GM13977 (cell line): ENCODE measurements at places on chromosomes 6 and 20.

DNA sequence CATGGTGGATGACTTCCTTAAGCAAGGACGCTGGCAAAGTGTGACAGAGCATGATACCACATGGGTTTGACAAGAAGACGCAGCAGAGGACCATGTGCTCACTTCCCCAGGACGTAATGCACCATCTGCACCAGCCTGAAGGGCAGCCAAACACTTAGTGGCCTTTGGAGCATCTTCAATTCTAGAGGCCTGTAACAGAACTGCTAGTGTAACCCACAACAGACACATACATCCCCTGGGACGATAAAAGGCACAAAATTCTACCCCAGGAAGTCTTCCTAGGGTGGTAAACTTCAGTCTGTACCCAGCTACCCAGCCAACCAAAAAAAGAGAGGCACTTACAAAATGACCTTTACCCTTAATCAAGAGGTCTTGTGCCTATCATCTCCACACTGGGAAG, 9.2 kb upstream of the CPNE1 start:
- DNase-seq: no peak

- no peak for DNase-seq
Measured at GRCh38 chr6:100468016-100468622, 3.4 kb upstream of the SIM1 start.

- DNase-seq: no peak
Measured at GRCh38 chr20:15895126-15895525, 678.1 kb downstream of the KIF16B start.

DNA sequence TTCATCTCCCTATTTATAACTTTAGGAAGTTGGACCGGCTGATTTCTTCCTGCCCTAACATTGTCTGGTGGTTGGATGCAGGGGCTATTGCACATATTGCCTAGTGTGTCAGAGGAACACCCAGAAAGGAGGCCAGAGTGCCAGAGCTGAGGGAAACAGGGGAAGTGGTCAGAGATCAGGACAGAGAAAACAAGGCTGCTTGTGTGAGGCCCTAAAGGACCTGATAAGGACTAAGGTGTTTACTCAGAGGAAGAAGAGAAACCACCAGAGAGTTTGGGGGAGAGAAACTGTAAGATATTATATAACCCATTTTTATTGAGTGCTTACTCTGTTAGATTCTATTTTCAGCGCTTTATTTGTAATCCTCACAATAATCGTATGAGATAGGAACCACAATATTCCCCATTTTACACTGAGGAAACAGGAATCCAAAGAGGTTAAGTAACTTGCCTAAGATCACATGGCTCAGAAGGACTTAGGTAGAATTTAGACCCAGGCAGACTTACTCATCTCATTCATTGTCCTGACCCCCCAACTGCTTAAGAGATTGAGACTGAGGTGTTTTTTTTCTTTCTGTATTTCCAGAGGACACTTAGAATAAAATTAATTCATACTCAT, 54.0 kb upstream of the REV3L start:
- peak; percentile 23 for DNase-seq

DNA sequence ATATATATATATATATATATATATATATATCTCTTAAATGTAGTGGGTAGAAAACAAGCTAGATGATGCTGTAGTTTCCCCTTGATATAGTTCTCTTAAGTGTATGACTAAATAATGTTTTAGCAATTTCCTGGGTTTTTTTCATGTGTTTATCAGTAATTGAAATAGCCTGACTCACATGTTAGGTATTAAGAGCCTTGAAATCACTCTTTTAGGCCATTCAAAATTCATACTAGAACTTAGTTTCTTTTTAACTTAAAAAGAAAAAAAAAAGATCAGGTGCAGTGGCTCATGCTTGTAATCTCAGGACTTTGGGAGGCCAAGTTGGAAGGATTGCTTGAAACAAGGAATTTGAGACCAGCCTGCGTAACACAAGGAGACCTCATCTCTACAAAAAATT, 44.1 kb downstream of the NKX2-4 start:
- DNase-seq: no peak

- no peak for DNase-seq
Measured at GRCh38 chr6:163753430-163753829, 338.9 kb downstream of the QKI start.

GRCh38 chr6:160277546-160277945, 18.9 kb upstream of the SLC22A2 start:
- DNase-seq: no peak

- DNase-seq: peak; percentile 38
Measured at GRCh38 chr6:53309059-53309900, 39.5 kb downstream of the ELOVL5 start.

- DNase-seq: no peak
Measured at GRCh38 chr20:38023181-38024001, 9.9 kb downstream of the TTI1 start.

GRCh38 chr6:7848229-7848628, 62.4 kb downstream of the TXNDC5 start:
- DNase-seq: no peak

DNA sequence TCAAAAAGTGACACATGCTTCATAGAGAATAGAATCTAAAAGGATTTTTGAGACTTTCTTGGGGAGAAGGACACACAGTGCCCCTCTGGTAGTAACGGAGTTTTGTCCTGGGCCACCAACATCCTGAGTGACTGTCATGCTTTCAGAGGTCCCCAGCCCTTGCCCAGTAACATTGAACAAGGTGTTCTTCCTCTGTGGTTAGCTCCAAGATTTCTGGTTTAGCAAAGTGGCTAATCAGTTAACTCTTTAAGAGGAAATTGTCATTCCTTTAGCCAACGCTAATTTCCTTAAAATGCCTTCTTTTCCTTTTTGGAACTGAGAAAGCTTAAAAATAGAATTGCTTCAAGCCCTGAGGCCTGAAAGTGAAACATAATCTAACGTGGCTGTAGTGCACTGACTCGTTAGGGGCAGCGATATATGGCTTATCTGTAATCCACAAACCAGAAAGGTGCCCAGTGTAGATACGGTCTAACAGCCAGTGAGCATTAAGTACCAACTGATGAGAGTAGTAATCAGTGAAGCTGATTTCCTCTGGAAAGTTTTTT, 7.8 kb downstream of the E2F3 start:
- peak; percentile 45 for DNase-seq

GRCh38 chr6:31007694-31008093, 2.6 kb upstream of the MUC22 start:
- no peak for DNase-seq

DNA sequence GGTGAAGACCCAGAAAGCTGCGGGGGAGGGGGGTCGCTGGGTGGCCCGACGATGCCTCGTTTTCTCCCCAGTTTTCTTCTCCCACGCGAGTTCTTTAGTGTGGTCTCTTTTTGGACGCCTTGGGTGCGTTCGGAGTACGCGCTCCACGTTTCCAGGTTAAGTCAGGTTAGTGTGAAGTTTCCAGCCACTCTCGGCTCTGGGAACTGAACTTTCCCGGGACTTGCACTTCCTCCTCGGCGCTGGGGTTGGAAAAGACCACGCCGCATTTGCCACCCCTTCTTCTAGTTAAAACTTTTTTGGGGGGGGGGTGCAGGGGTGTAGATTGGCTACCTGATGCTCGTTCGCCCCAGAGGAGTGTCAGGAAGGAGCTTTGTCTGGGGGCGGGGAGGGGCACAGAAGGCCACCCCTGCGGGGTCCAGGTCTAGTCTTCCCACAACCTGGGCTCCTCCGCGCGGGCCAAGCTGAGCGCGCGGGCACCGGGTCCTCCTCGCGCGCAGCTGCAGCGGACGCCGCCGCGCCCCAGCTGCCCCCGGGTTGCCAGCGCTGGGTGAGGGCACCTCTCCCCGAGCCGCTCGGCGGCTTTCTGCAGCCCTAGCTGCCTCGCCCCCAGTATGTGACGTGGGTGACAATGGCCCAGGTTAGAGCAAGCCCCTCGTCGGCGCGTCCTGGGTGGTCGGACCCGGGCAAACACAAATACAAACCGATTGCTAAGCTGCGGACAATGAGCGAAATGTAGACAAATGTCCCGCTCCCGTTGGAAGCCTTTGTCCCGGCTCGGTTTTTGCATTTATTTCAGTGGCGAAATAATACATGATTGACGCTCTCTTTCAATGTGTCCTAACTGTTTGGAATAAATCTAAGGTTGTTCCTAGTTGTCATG, 1.7 kb upstream of the NKX2-2 start:
- DNase-seq: peak; percentile 43

DNA sequence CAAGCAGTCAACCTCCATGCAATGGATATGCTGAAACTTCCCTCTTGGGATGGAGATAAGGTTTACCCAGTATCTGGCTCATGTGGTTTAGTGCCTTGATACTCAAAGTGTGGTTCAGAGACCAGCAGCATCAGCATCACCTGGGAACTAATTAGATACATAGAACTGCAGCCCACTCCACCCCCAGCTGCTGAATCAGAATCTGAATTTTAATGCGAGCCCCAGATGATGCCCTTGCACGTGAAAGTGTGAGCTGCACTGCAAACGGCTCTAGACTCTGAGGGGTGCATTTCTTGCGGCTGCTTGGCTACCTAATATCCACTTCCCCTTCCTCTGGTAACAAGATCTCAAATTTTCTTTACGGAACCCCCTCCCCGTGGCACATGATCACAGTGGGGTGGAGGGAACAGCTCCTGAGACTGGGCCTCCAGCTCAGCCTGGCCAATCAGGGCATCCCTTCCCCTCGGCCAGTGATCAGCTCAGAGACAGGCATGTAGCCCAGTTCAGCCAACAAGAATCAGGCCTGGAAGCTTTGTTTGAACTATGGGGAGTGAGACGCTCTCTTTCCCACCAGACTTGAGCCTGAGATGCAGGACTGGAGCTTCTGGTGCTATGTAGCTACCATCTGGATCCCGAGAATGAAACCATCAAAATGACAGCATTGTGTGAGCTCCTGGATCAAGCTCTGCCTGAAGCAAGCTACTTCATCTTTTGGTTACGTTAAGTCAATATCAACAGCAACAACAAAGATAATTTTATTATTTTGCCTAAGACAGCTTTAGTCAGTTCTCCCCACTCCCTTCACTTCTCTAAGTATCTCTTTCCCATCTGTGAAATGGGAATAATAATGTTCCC, 12.8 kb downstream of the KCNK15 start:
- DNase-seq: no peak

DNA sequence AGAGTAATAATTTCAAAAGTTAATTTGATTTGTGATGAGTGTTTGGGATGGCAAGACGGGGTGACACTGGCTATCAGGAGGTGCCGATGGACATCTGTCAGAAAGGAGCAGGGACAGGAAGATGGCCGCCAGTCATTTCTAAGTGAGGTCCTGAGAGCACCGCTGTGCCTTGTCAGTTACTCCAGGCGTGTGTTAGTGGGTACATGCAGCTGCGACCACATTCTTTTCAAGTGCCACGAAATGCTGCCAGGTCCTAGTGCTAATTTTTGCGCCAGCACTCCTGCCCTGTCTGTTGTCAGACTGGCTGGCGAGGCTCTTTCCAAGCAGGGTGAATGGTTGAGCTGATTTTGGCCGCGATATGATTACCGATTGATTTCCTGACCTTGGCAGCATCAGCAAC, 64.6 kb upstream of the INSM1 start:
- DNase-seq: no peak

DNA sequence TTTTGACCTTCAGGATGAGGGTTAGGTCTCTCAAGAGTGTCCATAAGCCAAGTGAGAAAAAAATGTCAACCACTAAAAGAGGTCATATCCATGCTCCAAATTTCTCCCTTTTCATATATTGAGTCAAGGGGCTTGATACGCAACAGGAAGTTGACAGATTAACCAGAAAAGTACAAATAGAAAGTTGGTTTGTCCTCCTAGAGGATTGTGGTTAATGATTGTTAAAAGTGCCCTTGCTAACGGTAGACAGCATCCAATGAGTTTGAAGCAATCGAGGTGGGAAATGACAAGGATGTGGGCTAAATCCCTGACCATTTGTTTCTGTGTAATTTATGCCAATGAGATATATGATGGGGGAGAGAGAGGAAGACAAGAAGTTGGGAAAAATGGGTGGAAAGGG, 18.1 kb upstream of the HBS1L start:
- DNase-seq: no peak

- DNase-seq: no peak
Measured at GRCh38 chr20:19688031-19688806, 69.8 kb upstream of the RIN2 start.

DNA sequence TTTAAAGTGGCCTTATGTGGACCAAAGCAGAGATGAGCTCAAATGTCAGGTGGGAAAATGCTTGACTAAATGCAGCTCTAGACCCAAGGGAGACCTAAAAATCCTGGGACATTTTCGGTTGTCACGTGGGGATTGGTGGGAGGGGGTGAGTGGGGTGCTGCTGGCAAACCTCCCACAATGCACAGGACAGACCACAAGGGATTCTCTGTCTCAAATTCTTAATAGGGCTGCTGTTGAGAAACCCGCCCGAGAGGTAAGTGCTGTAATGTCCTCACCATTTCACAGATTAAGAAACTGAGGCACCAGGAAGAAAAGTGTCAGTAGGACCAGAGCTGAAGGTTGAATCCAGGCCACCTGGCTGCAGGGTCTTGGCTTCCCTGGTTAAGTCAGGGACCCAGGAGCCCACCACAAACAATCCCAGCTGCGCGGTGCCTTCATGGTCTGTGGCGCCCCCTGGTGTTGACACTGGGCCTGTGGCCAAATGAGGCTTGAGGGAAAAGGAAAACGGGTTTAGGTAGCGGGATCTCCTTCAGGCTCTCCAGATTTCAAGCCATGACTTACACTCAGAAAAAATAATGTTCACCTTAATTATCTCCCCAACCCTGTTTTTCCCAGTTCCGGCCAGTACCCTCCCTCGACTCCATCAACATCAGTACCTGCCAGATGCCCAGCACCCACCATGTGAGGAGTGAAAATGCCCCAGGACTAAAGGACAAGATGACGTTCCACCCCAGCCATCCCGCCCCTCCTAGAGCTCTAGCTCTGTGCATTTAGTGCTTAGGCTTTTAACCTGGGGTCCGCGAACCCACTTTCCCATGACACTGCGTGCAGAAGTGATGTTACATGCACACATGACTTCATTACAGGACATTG, 7.2 kb downstream of the HLA-G start:
- DNase-seq: no peak

- DNase-seq: peak; percentile 39
Measured at GRCh38 chr20:51800872-51801121, 1.5 kb downstream of the SALL4 start.

DNA sequence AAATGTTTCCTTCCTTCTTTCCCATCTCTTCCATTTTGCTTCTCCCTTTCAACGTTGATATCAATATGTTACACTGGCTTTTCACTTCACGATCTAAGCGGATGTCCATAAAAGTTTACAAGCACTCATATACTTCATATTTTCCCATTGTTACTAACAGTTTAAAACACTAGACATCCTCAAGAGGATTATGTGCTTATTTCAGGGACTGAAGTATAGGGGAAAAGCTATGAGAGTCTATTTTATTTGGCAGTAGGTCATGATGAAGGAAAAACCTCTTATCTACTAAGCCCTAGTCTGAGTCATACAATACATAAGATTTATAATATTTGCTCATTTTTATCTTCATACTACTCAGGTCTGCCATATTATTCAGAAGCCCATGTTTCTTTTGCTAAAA, 20.6 kb upstream of the EPB41L2 start:
- no peak for DNase-seq

- DNase-seq: no peak
Measured at GRCh38 chr20:6232436-6232835, 109.6 kb upstream of the FERMT1 start.
